Activated T-helper 1 cell treated with anti-CD3 and anti-CD28 coated beads, Interleukin-2, amount 50 U/mL, for 16 hours (primary cell): ENCODE measurements at places on chromosomes 4 and X.

GRCh38 chr4:171517883-171518282, 295.3 kb upstream of the GALNTL6 start:
- DNase-seq, result no peak

GRCh38 chr4:24745172-24745895, 50.0 kb upstream of the SOD3 start:
- DNase-seq, result no peak

- no peak for DNase-seq
These were observed 18.6 kb upstream of the SETD7 start for GRCh38 chr4:139574641-139575040.

DNA sequence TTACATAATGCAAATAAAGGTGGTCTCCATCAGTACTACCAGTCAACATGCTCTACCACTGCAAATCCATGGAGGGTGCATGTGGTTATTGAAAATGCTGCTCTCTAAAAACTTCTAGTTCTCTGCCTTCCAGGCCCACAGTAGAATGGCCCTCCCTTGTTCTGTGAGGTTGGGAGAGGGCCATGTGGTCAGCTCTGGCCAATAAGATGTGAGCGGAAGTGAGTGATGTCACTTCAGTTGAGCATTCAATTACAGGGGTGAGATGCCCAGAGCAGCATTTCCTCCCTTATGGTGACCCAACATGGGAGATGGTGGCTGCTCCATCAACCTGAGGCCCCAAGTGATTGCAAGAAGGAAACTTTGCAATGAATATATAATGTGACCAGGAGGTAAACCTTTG, 148.8 kb downstream of the CPEB2 start:
- DNase-seq, result no peak

- DNase-seq, result no peak
These were observed 73.0 kb upstream of the WDFY3 start for GRCh38 chr4:85039526-85039925.
